ENCODE measurements at places on chromosomes 1 and 21.

GRCh38 chr1:47559944-47560695 is 122.3 kb downstream of the FOXD2 start:
- DNase-seq = no peak

GRCh38 chr1:7993593-7994479 is 32.3 kb downstream of the ERRFI1 start:
- DNase-seq = no peak

- DNase-seq = no peak
Measured at GRCh38 chr1:114114185-114115094, 39.2 kb downstream of the SYT6 start.

GRCh38 chr1:109617291-109617801 is 2.1 kb downstream of the GNAT2 start:
- DNase-seq = no peak

- no peak for DNase-seq
Measured at GRCh38 chr1:74715236-74715502, 17.7 kb downstream of the CRYZ start.

- no peak for DNase-seq
Measured at GRCh38 chr1:184157394-184157742, 105.8 kb downstream of the TSEN15 start.

DNA sequence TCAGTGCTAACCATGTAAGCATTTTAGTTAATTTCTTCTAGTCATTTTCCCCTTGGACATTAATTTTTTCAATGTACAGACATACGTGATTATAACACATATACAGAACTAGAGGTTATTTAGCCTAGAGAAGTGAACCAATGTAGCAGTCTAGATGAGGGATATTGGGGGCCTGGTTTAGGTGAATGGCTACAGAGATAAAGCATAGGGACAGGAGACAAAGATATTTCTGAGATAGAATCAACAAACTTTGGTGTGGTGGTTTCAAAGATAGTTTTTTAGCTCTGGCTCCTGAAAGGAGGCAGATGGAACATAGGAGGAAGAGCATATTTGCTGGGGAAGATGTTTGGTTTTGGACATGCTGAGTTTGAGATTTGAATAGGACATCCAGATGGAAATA is 23.0 kb downstream of the RLF start:
- no peak for DNase-seq

DNA sequence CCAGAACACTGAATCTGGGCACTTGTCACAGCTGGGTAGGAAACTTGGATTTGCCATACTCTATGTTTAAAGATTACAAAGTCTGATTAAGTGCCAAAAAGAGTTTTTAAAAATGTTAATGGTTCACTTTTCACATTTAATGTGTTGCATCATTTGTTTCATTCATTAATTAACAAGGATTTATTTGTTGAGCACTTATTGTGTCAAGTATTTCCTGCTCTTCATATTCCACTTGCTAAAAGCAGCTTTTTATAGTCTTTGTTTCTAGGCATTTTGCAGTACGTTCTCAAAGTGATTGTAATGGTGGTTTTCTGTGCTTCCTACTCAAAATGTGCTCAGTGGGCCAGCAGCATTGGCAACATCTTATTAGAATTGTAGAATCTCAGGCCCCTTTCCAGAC is 68.7 kb downstream of the EPB41 start:
- no peak for DNase-seq

DNA sequence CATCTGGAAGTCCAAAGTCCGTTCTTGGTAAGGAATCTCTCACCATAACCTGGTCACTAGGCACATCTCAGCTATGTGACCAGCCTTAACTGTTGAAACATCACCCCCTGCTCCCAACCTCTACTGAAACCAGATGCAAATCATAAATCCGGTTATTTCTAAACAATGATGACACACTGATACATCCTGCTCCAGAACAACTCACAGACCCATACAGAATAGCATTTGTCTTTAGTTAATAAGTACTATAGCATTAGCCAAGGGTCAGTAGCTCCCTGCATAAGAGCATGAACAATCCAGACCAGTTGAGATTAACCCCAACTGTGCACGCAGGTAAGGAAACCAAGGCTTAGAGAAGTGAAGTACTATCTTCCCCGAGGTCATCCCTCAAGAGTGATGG is 38.0 kb upstream of the KCTD3 start:
- DNase-seq = no peak

- DNase-seq = peak; percentile 66
Measured at GRCh38 chr1:206685334-206685768, 646 bp downstream of the MAPKAPK2 start.

DNA sequence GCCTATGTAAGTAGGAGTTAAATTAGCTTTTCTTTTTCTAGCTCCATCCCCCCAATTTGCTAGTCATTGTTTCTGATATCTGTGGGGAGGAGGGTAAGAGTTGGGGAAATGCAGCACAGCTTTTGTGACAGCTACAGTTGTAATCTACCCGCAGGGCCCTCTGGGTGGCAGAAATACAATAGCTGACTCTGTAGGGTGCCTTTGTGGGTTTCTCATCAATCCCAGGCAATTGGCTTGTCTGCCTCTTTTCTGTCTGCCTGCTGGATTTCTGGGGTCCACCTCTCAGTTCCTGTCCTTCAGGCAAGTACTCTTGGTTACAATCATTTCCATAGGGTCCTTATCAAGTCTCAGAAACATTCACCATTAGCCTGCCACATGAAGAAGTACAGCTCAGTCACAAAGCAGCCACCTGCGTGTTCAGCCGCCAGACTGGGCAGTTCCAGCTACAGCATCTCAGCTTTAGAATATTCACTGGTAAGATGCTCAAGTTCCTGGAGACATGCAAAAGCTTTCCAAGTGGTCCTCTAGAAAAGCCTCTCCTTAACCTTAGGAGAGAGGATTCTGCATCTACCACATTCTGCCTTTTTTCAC is 19.2 kb upstream of the SLC44A5 start:
- DNase-seq = no peak

DNA sequence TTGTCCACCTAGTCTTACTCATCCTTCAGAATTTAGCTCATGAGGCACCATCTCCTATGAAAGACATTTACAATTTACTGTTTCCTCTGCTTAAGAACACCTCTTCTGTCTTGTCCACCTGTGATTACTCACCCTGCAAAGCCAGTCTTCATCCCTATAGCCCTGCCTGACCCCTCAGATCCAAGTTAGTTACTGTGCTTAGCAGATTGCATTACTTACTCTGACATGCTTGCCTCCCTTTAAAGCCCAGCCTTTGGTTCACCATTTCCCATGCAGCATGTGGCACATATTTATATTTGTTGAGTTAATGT is 60.9 kb upstream of the VCAM1 start:
- DNase-seq = no peak

GRCh38 chr1:9687874-9688582 is 36.5 kb downstream of the PIK3CD start:
- DNase-seq = no peak

GRCh38 chr1:20281801-20282200 is 8.9 kb upstream of the VWA5B1 start:
- no peak for DNase-seq

DNA sequence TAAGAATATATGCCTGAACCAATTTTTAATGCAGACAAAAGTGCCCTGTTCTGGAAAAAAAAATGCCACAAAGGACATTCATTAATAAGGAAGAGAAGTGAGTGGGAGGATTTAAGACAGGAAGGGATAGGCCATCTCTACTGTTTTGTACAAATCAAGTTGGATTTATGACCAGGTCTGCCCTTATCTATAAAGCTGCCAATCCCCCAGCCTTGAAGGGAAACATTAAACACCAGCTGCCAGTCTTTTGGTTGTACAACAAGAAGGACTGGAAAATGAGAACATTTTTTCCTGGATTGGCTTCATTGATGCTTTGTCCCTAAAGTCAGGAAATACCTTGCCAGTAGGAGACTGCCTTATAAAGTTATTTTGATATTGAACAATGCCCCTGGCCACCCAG is 444.0 kb downstream of the NPHP4 start:
- DNase-seq = no peak

- no peak for DNase-seq
Measured at GRCh38 chr1:41386196-41386663, 25.0 kb downstream of the FOXO6 start.

GRCh38 chr1:186628910-186629309 is 51.3 kb downstream of the PTGS2 start:
- DNase-seq = no peak

- DNase-seq = no peak
Measured at GRCh38 chr1:205537386-205538018, 33.0 kb downstream of the CDK18 start.

GRCh38 chr1:8875216-8875861 is 3.1 kb downstream of the ENO1 start:
- no peak for DNase-seq

DNA sequence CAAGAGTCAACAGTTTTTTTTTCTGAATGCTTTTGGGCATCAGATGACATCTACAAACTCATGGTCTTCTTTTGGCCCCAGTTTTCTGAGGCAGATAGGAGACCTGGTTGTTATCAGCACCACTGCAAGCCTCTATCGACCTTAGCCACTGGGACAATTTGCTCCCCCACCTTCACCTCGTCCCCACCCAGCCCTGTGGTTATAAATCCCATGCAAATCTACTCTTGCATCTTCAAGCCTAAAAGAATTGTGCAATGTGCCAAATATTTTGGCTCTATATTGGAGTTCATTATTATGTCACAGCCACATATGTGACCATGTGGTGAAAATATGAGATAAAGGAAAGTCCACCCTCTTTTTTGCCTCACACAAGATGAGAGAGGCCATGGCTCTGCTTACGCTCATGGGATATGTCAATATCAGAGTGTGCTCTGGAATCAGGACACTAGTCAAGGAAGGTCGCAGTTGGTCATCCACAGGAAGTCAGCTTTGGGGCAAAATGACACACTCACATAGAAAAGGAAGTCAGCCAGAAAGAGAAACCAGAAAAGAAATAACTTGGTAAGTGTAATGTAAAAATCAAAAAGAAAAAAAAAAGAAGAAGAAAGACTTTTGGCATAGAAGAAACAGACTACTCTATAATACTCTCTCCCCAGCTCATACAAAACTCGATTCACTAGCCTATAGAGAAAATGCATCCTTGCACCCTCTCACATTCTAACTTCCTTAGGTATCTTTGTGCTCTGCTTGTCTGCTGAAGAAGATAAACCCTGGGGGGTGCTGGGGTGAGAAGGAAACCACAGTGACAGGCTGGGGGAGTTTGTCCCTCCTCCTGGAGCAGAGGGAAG is 21.2 kb downstream of the SLC30A10 start:
- DNase-seq = no peak

DNA sequence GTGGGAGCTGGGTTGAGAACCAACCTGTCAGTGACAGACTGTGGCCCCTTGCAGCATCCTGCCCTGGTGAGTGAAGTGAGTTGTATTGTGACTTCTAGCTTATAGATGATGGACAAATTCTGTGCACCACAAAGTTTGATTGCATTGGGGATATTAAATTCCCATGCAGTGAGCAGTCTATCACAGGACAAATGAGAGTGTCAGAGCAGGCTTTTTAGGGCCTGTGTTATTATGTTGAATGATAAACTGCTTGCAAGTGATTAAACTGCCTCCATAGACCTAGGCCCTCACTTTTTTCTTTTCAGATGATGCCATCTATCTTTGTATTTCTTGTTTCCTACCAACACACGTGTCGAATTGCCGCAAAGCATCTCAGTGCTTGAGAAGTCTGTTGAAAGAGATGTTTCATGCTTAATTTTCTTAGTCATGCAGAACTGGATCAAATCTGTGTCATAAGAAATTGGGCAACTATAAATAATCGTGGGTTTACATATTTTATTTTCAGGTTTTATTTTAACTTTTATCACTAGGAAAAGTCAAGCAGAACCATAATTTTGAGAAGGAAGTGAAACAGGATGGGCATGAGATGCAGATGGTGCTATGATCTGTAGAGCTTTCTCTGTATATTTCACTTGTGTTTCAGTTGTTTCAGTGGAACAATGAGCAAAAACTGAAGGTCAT is 199.2 kb downstream of the S1PR1 start:
- no peak for DNase-seq

DNA sequence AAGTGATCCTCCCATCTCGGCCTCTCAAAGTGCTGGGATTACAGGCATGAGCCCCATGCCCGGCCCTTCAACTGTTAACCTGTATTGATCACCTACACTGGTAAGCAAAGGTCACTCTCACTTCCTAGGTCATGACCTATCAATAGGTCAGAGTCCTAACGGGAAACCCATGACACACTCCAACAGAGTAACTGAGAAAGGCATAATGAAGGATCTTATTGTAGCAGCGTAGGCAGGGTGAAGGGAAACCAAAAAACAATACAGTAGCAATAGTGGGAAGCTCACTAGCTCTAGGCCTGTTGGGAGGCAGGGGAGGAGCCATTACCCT is 19.5 kb upstream of the IFNAR1 start:
- DNase-seq = no peak

GRCh38 chr1:230979389-230979716 is 459 bp downstream of the ARV1 start:
- DNase-seq = no peak

- no peak for DNase-seq
Measured at GRCh38 chr1:13697738-13698137, 2.2 kb upstream of the PRDM2 start.

DNA sequence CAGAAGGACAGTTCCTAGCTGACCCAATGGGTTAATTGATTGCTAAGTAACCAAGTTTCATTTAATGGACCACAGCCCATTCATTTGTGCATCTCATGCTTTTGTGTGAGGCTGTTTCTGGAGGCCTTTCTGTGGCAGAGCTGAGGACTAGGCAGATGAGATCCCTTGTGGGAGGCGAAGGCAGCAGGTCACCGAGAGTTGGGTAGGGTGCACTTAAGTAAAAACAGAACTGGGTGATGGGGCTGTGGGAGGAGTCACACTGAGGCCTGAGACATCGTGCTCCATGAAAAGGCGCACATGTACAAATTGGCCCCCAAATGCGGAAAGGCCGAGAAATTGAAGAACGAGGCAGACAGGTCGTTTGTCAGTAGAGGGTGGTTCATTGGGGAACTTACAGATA is 60.9 kb downstream of the S100B start:
- no peak for DNase-seq

DNA sequence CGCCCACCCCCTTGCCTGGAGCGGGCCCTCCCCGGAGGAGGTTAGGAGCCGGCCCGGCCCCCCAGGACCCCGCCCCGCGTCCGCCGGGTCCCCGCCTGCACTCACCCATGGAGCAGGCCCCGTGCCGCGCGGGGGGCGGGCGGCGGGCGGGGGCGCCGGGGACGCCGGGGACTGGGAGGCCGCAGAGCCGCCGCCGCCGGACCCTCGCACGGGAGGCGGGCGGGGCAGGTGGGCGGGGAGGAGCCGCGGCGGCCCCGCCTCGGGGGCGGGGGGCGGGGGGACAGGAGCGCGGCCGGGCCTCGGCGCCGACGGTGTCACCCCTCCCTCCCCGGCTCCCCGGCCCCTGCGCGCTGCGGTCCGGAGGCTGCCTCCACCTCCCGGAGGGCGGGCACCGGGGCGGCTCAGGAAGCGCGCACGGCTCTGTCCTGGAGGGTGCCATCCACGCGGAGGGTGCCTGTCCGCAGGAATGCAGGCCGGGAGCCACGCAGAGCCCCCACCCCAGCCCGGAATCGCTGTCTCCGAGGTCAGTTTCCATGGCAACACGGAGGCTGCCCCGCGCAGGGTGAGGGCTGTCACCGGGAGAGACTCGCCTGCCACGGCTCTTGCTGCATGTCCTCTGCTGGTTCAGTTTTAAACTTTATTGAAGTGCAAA is 5.9 kb upstream of the PLEKHG5 start:
- DNase-seq = peak; percentile 33
